ENCODE measurements at places on chromosomes 13 and 19.
A peak's percentile ranks its signal among the peaks of the same experiment; 100 is the strongest.

GRCh38 chr19:28574212-28574611 is 638.7 kb downstream of the UQCRFS1 start:
- no peak for DNase-seq

GRCh38 chr19:30226464-30227011 is 145.6 kb upstream of the ZNF536 start:
- DNase-seq, result no peak

GRCh38 chr13:45511310-45512097 is 46.8 kb downstream of the COG3 start:
- DNase-seq, result peak; percentile 51

DNA sequence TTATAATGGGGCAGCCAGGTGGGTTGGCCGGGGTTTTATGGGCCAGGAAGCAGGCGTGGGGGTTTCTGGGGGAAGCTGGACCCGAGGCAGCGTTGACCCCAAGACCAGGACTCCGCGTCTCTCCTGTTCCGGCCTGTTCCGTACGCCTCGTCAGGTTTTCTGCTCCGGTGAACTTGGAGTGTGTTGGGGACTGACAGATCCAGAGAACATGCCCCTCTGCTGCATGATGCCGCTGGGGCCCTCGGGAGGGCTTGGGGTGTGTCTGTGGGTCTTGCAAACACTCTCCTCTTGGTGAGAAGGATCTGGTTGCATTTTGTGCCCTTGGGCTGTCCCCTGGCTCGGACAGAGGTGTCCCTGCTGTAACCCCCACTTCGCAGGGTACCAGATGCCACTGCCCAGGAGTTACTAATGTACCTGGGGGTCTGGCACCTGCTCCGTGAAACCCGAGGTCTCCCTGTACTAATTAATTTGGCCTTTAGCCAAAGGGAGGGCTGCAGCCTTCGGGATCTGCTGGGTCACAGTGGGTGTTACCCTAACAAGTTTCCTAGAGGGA is 15.6 kb downstream of the KDM4B start:
- DNase-seq, result no peak

DNA sequence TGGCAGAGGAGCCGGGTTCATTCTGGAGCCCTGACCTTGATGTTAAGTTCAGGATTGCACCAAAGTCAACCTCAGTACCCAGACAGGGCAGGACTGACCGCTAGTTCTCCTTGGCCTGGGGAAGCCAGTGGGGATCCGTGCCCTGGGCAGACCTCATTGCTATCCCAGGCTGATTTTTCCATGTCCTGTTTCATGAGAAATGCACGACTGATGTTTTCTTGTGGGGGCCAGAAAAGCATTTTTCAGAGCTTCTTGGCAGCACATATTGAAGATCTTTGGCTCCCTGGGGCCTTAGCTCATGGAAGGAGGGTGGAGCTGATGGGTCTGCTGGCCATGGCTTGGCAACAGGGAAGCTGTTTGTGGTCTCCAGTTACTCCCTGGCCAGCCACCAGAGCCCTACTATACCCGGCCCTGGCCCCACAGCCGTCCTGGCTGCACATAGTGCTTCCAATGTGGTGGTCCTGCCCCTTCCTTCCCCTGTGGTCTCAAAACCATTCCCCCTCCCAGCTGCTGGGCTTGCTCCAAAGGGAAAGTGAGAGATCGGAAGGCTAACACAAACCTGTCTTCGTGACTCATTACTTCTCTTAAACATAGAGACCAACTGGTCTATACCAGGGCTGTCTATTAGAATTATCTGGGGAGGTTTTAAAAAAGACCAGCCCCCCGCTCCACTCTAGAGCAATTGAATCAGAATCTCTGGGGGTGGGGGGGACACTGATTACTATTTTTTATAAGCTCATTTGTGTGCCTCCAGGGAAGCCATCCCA is 11.2 kb downstream of the IL17D start:
- no peak for DNase-seq

DNA sequence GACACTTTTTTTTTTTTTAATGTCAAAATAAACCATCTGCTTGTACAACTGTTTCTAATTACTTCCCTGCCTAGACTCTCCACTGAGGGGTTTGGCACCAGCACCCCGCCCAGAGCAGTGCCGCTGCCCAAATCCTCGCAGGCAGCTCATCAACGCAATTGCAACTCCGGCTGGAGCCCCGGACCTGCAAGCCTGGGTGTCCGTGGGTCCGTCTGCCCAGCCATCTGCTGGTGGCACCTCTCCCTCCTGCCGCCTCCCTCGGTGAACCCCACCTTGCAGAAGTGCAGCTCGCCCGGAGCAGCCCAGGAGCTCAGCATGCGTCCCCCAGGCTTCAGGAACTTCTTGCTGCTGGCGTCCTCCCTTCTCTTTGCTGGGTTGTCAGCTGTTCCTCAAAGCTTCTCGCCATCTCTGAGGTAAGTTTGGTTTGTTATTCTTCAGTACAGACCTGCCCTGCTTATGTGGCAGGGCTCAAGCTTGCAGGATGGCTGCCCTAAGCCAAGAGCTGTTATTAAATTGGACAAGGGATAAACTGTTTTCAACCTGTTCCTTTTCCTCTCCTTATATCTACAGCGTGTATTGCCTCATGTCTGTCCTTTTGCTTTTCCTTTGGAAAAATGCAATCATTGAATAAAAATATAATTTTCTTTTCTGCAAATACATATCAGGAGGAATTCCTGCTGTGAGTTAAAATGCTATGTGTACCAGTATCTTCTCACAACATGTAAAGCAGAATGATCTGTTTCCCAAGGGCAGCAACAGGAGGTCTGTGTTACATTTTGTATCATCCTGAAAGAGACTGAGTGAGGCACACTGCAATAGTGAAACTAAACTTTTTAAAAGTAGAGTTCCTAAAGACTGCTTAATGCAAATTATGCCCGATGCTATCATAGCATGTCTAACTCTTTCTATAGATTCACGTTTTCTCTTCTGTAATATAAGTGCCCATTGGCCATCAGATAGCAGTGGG is at the start of gene ITGBL1:
ITGBL1 (plus strand) TSS at position 157 of the 967 bp plus-strand sequence; CDS start at position 316, 159 bp downstream.
- no peak for DNase-seq

DNA sequence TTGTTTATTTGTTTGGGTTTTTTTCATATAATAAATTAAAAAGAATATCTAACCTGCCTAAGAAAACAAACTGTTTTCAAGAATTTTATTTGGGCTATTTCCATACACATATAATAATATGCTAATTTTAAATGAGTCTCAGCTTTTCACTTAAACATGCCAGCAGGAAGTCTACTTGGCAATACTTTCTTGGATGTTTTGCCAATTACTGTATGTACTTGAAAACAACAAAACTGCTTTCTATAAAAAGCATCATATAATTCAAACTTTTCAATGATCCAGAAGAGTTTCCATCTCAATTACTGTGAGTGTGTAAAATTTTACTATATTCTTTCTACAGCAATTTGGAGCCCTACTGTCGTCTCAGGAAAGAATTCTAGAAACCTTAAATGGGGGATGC is 961.2 kb downstream of the PCDH17 start:
- DNase-seq, result no peak

- DNase-seq, result peak; percentile 78
These were observed 12.7 kb upstream of the PSMD8 start for GRCh38 chr19:38361633-38362075.

DNA sequence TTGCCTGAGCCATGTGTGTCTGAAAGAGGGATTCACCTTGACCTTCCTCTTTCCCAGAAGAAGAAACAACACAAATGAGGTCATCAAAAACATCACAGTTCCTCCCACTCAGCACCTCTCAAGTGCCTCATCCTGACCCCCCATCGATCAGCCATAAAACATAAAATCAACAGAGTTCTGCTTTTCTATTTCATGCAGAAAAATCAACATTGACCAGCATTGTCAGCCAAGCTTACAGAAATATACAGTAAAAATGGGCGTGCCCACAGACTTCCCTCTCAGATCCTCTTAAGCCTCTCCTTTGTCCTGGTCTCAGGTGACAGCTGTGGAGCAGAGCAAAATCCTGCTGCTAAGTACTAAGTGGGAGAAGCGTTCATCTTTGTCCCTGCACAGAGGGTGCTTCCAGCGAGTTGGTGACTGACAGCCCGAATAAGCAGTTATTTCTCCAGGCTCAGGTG is 213.3 kb downstream of the OLFM4 start:
- DNase-seq, result no peak

DNA sequence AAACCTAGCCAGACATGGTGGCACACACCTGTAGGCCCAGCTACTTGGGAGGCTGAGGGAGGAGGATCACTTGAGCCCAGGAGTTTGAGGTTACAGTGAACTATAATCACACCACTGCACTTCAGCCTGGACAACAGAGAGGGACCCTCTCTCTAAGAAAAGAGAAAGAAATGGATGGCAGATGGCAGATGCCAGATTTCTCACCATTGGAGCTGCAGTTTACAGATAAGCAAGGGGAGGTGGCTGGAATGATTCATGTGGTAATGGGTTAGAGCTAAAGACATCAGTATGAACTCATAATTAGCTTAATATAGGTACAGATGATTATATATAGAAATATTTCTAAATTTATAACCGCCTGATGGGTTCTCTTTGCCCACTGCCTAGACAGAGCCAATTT is 80.1 kb upstream of the IPO5 start:
- no peak for DNase-seq

DNA sequence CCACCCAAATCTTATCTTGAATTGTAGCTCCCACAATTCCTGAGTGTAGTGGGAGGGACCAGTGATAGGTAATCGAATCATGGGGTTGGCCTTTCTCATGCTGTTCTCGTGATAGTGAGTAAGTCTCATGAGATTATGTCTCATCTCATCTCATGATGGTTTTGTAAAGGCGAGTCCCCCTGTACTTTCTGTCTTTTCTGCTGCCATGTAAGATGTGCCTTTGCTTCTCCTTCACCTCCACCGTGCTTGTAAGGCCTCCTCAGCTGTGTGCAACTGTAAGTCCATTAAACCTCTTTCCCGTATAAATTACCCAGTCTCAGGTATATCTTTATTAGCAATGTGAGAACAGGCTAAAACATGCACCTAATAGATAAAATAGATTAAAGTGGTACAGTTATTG is 756.4 kb upstream of the SLITRK5 start:
- DNase-seq, result no peak

- DNase-seq, result no peak
These were observed 6.1 kb downstream of the WDR83 start for GRCh38 chr19:12672744-12673143.

GRCh38 chr13:50842990-50843256 is 569 bp downstream of the DLEU7 start:
- DNase-seq, result no peak

- DNase-seq, result no peak
These were observed 520.7 kb upstream of the NBEA start for GRCh38 chr13:34421347-34421719.

DNA sequence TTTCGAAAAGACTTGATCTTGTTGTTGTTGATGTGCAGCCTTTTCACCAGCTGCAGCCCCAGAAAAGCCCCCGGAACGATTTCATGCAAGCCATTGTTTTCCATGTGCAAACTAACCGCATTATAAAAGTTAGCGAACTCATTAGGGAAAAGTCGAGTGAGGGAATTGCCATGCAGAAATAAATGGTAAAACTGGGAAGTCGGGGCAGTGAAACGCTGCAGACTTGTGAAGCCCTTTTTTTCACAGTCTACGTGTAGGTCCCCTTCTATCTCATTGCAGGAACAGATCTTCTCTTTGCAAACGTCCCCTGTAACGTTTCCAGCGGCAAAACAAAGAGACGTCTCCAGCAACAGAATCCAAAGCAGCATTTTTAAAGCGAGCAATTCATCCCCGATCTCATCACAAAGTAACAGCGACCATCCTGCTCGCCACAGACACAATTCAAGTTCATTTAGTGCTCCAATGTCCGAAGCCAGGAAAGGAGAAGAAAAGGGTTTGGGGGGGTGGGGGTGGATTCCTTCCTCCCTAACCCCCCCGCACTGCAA is 1.1 kb downstream of the SLITRK1 start:
- no peak for DNase-seq

DNA sequence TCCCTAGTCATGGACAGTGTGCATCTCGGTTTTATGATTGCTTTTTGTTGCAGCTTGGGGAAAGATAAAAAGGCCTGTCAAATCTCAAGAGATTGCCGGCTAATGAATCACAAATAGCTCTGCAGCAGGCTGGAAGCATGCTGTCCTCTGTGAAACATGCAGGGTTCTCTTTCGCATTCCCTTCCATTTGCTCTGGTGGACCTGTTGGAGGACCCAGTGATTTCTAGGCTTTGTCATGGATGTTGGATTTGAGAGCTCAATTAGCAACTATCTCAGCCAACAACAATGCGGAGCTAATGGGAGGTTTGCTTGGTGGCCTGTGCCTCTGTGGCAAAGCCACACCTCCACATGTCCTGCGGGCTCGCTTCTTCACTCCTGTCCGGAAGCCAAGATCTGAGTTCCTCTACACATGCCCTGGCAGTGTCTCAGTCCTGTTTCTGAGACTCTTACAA is 418.1 kb upstream of the ARGLU1 start:
- no peak for DNase-seq

DNA sequence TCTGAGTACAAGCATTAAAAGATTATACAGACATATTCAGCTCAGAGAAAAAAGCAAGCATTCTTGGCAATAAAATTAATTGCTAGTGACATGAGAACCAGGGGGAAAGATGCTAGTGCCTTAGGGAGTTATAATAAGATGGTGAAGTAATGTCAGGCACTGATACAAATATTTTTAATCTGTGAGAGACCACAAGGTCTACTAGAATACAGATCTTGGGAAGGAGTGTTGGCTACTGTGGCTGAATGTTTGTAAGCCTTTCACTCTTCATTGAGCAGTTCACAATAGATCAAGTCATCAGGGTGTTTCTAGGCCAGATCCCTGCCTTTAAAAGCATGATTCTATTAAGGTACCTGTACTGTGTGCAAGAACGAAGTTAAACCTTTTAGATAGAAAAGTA is 16.4 kb downstream of the FREM2 start:
- DNase-seq, result no peak

GRCh38 chr19:28960986-28961705 is 251.8 kb downstream of the UQCRFS1 start:
- DNase-seq, result peak; percentile 32

DNA sequence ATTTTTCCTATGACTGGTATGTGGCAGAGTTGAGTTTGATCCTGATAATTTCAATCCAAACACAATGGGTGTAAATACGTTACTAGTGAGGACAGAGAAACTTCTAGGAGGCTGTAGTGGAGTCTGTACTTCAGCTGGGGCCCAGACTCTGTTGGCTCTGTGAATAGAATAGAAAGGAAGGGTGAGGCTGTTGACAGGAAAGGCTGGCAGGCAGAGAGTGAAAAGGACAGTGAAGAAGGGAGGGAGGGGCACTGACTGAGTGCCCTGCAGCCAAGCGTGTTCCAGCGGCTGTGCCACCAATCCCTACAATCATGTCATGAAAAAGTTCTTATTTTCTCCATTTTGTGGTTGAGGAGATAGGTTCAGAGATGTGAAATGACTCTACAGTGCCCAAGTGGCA is 80.5 kb downstream of the MBNL2 start:
- DNase-seq, result no peak

DNA sequence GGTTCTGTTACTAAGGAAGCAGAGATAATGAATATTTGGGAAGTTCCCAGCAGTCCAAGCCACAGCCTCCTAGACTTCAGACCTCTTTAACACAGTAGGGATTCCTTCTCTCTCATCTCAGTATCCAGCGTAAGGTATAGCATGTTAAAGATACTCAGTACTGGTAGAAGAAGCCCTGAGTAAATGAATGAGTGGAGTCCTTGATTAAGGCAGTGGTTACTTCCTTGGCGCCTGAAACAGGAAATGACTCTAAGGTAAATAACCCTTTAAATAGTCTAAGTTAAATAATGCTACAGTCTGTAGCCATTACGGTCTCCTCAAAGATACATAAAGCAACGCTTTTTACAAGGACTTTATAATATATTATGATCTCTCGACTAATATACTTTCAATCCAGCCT is 650.8 kb upstream of the MIR17HG start:
- no peak for DNase-seq

GRCh38 chr13:20779405-20779804 is 5.6 kb upstream of the EEF1AKMT1 start:
- DNase-seq, result no peak

- DNase-seq, result no peak
These were observed 29.6 kb downstream of the IRS2 start for GRCh38 chr13:109756778-109757177.
